ENCODE measurements at places on chromosomes 16 and 17.

DNA sequence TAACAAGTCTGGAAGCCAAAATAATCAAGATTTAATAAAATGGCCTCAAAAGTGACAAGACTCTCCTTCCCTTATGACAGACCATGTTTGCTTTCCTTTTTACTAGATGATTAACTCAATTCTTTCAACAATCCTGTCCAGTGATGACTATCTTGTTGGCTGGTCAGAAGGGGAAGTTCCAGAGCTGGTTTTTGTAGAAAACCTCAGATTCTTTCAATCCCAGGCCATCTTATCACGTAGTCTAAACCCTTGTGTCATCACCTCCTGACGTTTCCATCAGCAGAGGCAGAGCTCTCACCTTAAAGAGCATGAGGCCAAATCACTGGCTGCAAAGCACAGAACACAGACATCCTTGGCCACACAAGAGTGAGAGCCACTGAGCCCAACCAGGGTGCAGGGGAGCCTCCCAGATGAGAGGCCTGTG lies 125.3 kb downstream of the ANKRD11 start:
- peak; percentile 83 for DNase-seq

GRCh38 chr17:63792055-63792729 lies 18.2 kb downstream of the DDX42 start:
- no peak for DNase-seq

- DNase-seq: no peak
Measured at GRCh38 chr16:65315081-65315780, 193.4 kb upstream of the CDH11 start.

DNA sequence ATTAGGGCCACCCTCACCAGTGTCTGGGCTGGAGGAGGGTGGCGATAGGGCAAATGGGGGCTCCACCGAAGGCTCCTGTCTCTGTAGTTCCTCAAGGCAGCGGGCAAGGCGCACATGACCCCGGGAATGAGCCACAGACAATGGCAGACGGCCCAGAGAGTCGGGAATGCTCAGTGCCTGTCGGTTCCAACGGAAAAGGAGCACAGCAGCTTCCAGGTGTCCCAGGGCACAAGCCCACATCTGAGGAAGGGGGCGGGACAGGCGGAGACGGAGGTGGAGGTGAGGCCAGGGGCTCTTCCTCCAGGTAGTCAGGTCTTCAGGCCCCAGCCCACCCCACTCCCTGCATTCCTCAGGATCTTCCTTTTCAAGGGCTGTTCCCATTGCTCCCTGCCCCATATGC lies 5.1 kb upstream of the SPAG7 start:
- DNase-seq: no peak

- no peak for DNase-seq
Measured at GRCh38 chr17:40315206-40315605, 6.2 kb downstream of the RARA start.

GRCh38 chr17:6660101-6660500 lies 8.5 kb downstream of the C17orf100 start:
- DNase-seq: no peak

DNA sequence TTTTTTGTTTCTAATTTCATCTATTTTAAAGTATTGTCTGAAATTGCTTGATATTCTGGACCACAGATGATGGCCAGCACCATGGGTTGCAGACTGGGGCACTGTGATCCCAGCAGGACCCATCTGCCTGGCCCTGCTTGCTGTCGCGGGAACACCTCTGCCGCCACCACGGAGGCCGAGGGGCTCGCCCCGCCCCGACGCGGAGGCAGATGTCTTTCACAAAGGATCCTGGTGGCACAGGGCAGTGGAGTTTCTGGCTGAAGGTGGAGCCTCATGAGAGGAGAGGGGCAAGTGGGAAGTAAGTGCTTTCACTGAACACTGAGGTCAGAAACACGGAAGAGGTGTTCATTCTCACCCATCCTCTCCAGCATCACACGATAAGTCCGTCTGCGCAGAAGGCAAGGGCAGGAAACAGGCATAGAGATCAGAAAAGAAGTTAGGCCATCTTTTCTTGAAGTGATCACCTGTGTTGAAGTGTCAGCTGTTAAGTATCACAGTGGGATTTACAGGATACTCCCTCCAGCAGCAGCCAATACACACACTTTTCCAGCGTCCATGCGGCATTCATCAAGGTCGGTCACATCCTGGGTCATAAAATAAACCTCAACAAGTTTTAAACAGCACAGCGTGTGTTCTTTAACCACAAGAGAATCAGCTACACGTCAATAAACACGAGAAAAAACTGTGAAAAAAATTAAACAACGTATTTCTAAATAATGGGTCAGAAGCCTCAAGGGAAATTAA lies 194.5 kb downstream of the RPTOR start:
- no peak for DNase-seq

- DNase-seq: no peak
Measured at GRCh38 chr16:84964386-84965128, 46.8 kb downstream of the ZDHHC7 start.

- DNase-seq: no peak
Measured at GRCh38 chr17:28519236-28519635, 13.1 kb downstream of the FOXN1 start.

- no peak for DNase-seq
Measured at GRCh38 chr16:63131503-63131902, 1095.3 kb upstream of the CDH8 start.

DNA sequence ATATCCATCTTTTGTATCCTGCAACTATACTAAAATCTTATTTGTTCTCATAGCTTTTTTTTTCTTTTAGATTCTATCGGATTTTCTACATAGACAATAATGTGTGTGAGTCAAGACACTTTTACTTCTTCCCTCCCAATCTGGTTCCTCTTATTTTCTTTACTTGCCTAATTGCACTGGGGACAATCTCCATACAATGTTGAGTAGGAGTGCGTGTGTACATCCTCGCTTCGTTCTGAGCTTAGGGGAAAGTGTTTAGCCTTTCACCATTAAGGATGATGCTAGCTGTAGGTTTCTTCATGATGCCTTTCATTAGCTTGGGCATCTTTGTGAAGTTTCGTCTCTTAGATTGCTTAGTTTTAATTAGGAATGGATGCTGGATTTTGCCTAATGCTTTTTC lies 2.9 kb downstream of the SPATA32 start:
- DNase-seq: no peak

GRCh38 chr16:30567991-30568638 lies 3.4 kb downstream of the ZNF688 start:
- peak; percentile 68 for DNase-seq

GRCh38 chr16:19410435-19411171 lies 7.1 kb upstream of the TMC5 start:
- DNase-seq: peak; percentile 6

DNA sequence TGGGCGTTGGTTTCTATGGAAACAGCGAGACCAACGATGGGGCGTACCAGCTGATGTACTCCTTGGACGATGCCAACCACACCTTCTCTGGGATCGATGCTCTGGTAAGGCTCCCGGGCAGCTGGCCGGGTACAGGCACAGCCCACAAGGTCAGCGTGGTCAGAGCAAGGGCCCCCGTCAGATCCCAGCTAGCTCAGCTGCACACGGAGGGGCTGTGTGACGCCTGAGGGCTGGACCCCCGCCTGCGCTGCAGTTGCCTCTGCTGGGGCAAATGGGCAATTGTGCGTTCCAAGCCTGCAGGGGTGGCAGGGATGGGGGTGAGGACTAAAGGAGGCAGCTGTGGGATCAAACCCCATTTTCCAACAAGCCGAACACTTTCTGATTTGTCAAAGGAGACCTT lies 17.5 kb downstream of the TTYH2 start:
- DNase-seq: no peak

DNA sequence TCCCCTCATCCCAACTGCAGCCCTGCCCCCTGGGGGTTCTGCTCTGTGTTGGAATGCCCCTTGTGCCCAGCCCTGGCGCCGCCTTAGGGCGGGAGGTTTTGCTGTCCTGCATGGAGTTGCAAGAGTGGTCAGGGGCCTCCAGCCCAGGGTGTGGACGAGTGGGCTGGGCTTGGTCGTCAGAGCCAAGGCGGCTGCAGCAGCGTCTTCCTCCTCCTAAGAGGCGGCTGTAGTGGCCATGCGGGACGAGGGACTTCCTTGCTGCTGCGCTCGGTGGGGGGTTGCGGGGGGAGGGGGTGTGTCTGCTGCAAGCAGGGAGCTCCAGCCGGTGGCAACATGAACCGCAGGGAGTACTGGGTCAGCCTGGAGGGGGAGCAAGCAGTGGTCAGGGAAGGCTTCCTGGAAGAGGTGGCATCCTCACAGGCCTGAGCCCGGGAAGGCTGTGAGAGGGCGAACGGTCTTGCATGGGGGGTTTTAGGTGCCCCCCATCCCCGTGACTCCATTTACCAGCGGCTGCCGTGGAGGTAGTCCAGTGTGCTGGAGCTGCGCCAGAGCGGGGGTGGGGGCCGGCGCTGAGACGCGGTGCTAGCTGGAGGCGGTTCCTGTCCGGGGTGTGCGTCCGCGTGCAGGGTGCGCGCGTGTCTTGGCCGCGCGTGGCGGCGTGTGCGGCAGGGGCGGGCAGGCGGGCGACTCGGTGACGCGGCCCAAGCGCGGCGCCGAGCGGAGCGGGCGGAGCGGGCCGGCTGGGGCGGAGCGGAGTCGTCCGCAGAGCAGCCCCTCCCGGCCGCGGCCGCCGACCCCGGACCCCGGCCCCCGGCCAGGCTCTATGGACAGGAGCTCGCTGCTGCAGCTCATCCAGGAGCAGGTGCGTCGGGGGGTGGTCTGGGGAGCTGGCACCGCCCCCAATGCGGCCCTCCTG lies at the start of gene RHBDL1:
Gene RHBDL1, plus strand, starts transcription at position 704 of the 916 bp plus-strand sequence. Its CDS starts 120 bp downstream, at position 824.
- peak; percentile 44 for DNase-seq

DNA sequence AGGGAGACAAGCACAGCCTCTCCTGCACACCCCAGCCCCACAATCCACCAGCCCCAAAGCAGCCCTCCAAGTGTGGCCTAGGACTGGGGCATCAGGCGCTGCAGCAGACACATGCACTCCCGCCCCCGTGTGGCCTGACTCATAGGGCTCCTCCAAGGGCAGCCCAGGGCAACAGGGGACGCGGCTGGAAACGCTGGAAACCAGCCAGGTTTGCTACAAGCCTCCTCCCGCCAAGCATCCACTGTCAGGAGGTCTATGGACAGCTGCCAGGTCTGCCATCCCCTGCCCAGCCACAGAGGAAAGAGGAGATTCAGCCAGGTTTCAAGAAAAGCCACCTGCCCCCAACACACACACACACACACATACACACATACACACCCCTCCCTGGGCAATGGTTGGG lies 25.8 kb downstream of the SRCIN1 start:
- DNase-seq: peak; percentile 65

DNA sequence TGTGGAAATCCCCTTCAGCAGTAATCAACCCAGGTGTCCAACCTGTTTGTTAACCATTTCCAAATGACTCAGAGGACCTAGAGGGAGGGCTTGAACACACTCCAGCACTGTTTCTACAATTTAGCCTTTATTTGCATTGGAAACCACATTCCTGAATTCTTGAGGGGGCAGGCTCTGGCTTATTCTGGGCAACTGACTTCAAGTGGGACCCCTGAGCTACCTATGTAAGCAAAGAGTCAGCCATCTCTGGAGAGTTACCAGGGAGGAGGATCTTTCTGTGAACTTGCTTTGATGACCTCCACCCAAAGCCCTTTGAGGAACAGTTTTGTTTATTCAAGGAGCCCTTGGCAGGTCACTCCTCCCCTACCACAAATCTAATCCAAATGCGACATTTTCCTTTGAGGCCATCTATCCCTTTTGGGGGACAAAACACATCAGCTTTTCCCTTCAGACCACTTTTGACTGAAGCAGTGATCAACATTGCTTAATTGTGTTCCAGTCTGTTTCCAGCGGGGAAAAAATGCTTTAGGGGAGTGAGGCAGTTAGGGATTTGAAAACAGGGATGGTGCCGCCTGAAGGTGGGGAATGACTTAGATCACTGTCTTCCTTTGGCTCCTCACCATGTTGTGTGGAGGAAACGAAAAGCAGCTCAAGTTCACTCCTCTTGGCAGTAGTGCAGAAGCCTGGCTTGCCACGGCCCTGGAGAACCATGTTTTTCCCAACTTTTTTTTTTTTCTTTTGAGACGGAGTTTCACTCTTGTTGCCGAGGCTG lies 46.2 kb downstream of the TUBD1 start:
- DNase-seq: peak; percentile 52

DNA sequence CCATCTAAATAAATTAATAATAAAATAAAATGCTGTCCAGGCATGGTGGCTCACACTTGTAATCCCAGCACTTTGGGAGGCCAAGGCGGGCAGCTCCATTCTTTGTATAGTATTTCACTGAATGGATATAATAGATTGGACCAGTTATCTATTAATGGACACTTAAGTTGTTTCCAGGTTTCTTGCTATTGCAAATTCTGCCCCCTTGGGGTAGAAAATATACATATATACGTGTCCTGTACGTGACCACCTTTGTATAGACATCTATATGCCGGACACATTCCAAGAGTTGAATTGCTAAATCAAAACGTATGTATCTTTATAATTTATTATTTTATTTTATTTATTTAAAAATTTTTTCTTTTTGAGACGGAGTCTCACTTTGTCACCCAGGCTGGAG lies 3.9 kb upstream of the EXOC7 start:
- DNase-seq: no peak

GRCh38 chr17:76988796-76989195 lies 120.6 kb downstream of the MGAT5B start:
- no peak for DNase-seq

DNA sequence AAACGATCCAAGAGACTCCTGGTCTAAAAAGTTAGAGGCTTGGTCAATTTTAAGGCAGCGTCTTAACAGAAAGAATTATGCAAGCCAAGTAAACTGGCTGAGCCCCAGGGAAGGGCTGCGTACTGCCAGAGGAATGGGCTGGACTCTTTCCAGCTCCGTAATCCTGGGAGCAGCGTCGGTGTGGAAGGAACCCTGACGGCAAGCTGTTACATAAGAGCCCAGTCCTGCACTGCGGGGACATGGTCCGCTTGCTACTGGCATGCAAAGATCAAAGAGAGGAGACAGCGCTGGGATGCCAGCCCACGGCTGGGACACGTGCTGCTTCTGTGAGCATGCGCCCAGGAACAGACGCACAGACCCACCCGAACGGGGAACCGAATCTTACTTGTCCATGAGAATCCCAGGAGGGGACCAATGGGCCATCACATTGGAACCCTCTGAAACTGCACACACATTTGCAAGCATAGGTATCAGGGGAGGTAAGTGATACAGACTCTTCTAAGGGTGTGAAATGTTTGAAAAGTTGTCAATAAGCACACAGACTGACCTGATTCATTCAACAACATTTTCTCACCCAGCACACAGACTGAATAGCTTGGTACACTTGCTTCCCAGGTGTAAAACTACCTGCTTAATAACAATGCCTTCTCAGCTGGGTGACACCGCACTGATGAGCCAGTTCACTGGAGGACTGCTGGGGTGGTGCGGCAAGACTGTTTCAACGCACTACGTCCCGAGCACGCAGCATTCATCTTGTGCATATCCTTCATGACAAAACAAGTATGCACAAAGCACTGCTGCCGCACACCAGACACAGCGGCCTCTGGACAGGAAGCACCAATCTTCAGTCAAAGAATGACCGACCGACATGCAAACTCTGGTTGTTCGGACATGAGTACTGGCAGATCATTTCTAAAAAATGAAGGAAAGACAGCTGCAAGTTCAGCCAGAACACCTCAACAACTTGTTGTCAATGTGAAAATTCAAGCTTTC lies 94.9 kb downstream of the ANKRD11 start:
- peak; percentile 98 for DNase-seq

DNA sequence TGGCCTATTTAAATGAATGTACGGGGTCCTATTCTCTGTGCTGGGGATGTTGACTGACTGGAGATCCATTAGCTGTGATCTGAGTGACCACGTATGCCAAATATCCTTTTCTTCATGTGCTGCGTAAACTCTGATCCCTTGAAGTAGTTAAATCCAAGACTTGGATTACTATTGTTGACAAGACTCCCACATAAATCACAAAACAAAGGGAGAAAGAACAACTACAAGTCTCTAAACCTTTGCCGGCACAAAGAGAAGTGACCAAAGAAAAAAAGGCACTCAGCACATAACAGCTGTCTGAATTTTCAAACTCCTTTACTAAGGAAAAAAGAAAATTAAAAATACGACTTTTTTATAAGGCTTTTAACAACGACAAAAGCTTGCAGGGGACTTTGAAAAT lies 559.9 kb upstream of the CDH8 start:
- no peak for DNase-seq

All from EL (cell line).